ENCODE measurements at places on chromosomes 16 and 17.

GRCh38 chr16:27311448-27311830 lies 2.3 kb upstream of the IL4R start:
- no peak for DNase-seq

DNA sequence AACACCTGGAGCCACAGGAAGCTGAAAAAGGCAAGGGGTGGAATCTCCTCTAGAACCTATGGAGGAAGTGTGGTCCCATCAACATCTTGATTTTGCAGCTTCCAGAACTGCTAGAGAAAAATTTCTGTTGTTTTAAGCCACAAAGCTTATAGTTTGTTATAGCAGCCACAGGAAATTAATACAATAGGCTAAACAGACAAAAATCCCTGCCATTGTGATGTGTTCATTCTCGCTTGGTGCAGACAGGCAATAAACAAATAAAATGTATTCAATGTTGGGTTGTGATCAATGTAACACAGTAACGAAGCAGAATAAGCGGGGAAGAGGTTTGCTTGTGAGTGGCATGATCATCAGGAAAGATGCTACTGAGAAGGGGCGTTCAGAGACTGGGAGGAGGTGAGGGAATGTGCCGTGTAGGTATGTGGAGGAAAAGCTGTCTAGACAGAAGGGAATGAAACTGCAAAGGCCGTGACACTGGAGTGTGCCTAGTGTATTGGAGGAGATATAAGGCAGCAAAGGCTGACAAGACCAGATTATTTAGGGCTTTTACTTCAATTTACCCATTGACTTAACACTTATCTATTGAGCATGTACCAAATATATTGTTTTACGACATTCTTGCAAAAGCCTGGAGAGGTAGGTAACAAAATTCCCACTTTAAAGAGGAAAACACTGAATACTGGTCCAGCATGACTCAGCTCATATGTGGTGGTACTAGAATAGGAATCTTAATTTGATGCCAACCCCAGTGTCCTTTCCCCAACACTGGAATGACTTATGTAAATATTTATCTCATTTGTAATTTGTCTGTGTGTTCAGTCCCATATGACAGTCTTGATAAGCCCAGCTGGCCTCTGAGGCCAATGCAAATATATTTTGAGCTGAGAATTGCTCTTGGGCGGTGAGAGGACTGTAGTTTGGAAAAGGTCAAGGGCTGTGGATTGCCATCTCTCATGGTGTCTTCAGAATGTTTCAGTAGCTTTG lies 375.9 kb downstream of the CDH13 start:
- no peak for DNase-seq

GRCh38 chr16:62974424-62974823 lies 938.2 kb upstream of the CDH8 start:
- DNase-seq: no peak

GRCh38 chr16:23955088-23955487 lies 119.3 kb downstream of the PRKCB start:
- no peak for DNase-seq

GRCh38 chr16:65495106-65495505 lies 373.2 kb upstream of the CDH11 start:
- no peak for DNase-seq

- DNase-seq: no peak
Measured at GRCh38 chr17:28524476-28525424, 18.6 kb downstream of the FOXN1 start.

- DNase-seq: no peak
Measured at GRCh38 chr17:81277421-81277820, 17.7 kb downstream of the SLC38A10 start.

DNA sequence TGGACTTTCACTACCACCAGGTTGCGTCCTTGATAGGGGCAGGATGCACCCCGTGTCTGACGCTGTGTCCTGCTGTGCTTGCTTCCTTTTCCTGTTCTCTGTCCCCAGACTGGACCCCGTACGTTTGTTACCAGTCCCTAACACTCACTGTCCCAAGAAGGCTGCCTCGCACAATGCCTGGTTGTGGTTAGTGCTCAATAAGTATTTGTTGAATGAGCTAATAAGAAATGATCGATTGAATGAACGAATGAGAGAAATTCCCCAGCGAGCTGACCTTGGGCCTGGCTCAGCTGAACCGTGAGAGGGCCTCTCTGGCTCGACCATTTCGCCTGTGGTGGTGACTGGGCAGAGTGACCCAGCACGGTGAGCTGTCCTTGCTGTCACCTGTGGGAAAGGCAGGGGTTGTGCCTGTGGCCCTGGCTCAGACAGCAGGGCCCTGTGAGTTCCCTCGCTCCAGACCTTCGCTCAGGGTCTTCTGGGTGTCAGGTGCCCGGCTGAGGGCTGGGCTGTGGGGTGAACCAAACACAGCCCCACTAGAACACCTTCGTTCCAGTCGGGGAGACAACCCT lies 20.9 kb downstream of the CMIP start:
- no peak for DNase-seq

GRCh38 chr16:15517743-15518377 lies 83.5 kb downstream of the BMERB1 start:
- DNase-seq: no peak

- DNase-seq: no peak
Measured at GRCh38 chr16:68380676-68381362, 67.5 kb downstream of the SMPD3 start.

DNA sequence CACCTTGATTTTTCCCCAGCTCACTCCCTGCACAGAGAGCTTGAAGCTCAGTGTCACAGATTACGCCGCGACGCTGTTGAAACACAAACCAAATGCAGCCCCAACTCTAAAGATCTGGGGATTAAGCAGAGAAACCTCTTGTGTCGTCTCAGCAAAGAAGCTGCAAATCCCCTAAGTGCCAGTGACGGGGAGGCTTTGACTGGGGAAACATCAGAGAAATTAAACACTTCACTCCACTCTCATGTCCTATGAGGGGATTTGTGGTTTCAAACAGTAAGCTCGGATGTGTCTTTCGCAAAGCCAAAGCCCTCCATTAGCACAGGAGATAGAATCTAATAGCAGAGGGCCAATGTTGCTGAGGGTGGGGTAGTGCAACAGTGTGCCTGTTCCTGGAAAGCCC lies 233.7 kb downstream of the HS3ST4 start:
- DNase-seq: no peak

DNA sequence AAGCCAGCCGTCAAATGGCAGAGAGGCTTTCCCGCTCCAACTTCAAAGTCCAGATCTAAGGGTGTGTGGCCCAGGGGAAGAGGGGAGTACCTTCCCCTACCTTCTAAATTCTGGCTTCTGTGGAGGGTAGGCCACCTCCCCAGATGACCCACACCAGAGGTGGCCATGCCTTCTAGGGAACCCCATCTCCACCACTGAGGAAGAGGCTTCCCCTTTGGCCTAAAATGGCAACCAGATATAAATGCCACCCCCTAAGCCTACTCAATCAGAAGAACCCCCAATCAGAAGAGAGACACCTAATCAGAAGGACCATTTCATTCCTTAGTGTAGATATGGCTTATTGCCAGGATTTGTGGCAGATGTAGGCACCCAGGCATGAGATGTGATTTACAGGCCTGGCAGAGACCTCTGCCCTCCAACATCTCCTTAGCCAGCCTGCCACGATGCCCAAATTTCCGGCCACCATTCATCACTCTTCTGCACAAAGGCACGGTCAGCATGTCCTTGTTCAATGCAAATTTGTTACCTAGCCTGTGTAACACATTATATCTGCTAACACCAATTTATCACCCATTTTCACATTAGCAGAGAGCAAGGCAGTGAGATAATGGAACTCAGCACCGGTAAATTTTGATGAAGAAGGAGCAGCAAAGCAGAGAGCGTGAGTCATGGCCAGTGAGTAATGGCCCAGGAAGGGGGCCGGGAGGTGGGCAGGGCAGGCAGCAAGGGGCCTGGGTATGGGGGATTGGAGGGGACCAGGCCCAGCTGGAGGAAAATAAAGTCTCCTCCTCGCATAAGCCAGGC lies 1.2 kb upstream of the MGAT5B start:
- DNase-seq: no peak

DNA sequence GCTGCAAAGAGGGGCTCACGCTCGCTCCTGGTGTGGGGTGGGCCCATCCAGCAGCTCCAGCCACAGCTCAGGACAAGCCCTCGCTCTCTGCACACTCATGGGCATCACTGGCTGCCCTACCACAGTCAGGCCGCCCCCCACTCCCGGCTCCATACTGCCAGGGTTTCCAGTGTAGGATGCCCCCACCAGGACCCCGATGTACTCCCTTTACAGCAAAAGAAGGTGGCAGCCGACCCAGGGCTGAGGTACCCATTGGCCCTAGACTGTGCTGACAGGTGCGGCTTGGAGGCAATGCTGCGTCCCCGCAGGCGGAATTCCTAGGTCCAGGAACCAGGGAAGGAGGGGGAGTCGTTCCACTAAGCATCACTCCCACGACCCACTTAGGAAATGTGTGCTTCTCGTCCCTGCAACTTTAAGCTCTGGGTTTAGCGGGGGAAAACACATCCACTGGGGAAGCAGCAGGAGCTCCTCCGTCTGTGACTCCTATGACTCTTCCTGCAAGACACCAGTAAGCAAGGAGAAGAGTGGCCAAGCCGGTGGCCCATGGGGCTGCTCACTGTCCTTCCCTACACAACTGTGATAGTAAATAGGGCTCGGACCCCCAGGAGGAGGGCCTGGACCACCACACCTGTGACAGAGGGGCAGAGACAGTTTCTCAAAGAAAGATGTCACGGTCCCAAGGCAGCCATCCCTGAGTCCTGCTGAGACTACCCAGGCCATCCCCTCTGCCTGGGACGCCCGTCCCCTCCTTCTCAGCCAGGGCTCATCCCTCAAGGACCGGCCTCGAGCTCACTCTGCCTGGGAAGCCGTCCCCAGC lies 13.1 kb downstream of the CORO7 start:
- no peak for DNase-seq

GRCh38 chr16:74605746-74606520 lies 981 bp downstream of the GLG1 start:
- no peak for DNase-seq

GRCh38 chr16:85935974-85936760 lies 37.2 kb downstream of the IRF8 start:
- peak; percentile 85 for DNase-seq

DNA sequence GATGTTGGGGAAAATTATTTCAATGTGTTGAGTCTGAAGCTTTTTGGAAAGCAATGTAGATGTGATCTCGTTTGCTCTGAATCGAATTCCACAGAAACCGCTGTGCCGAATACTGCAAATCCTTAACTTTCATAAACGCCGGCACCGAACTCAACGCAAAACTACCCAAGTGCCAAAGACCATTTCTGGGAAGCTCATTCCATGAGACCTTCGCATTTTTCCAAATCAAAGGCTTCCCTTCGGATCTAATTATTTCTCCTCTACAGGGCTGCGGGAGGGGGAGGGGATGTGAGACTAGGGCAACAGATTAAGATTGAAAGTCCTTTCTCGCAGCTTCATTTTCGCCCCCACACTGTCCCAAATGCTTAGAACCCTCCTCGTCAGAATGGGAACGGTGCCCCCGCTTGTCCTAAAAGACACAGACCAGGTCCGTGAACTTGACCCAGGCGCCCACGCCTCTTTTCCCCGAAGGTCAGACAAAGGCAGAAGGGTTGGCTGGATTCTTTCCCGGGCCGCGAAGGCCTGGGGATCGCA lies 4.0 kb downstream of the PRAC1 start:
- DNase-seq: no peak

- DNase-seq: no peak
Measured at GRCh38 chr16:81708266-81709015, 70.7 kb upstream of the PLCG2 start.

GRCh38 chr16:2496223-2497115 lies 17.3 kb upstream of the ATP6V0C start:
- DNase-seq: no peak

DNA sequence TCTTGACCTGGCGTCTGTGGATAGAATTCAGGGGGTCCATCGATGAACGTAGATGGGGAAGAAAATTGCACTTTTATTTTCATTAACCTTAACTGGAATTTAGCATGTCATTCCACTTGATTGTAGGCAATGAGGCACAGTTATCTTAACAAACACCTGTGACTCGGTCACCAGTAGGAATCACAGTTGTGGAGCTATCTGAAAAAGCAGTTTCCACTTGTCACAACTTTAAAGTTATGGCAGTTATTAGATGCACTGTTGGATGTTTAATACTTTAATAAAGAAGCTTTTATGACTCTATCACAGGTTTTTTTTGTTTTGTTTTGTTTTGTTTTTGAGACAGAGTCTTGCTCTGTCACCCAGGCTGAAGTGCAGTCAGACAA lies 83.7 kb upstream of the LGALS9 start:
- no peak for DNase-seq

DNA sequence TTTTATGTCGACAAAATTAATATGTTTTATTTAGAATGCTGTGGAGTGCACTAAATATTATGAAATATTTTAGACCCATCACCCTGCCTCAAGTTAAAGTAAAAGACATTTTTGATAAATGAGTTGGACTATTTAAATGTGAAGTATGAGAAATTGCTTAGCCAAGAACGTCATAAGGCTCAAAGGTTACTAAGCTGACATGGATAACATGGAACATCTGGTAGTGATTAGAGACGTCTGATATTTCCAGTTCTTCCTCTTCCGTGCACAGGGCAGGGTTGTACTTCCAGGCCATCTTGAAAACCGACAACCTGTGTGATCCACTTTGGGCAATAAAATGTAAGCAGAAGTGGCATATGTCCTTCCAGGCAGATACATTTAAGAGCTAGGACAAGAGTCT lies 7.2 kb upstream of the CCL8 start:
- no peak for DNase-seq

DNA sequence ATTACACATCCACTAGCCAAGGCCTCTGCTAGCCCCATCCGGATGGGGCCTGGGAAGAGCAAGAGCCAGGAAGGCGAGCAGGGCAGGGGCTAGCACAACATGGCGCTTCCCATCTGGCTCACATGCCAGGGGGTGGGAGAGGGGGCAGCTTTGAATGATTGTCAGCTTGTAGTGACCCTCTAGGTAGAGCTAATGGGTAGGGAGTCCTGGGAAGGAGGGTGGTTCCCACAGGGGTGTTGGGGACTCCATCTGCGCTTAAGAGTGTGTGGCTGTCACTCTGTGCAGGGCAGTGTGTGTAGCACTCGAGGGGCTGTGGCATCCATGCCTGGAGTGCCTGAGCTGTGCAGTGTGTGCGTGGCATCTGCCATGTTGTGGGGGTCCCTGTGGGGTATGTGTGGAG lies 24.5 kb downstream of the ARHGAP23 start:
- DNase-seq: no peak

DNA sequence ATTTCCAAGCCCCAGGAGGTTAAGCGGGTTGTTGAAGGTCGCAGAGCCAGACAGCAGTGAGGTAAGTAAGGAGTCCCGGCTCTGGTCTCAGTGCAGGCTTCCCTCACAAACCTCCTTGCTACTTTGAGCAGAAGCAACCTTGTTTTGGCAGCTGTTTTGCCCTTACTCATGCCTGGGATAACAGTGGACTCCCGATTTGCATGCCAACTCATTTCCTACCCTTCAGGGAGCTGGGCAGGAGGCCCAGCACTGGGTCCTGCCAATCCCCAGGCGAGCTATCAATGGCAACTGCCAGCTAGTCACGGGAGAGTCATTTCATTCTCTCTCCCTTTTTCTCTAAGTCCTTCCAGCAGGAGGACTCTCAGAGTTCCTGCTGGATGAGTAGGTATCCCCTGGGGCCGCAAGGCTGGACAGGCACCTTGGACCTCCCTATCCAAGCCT lies 72.0 kb upstream of the KSR1 start:
- DNase-seq: no peak

DNA sequence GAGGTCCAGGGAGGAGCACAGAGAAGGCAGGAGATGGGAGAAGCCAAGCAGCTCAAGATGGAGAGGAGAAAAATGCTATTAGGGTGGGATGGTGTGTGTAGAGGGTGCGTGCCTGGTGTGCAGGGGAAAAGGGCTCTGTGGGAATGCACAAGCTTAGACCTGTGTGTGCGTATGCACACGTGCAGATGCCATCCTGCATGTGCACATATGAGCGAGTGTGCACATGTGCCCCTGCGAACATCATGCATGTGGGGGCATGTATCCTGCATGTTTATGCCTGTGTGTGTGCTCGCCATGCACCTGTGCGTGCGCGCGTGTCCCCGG lies 438 bp upstream of the KCNJ12 start:
- DNase-seq: no peak
